ENCODE measurements at places on chromosomes 6 and 20. TPM values are rescaled to one million over a fixed set of nuclear protein-coding genes. Genes with fewer than 3 reads are reported as not detected.

DNA sequence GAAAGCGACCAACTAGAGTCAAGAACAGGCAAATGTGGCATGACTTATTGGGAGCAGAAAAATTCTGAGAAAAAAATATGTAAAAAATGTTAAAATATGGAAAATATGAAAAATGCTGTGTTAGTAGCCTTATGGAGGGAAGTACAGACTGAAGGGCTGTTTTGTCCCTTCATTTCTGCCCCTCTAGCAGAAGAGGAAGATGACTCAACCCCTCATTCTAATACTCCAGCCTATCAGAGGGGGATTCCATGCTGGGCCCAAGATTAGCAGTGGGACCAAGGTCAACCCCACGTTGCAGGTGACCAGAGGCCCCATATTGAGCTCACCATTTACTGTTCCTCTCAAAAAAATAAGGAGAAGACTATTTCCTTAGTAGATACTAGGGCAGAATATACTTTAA, 8.4 kb downstream of the MUC21 start:
- DNase-seq: no peak

DNA sequence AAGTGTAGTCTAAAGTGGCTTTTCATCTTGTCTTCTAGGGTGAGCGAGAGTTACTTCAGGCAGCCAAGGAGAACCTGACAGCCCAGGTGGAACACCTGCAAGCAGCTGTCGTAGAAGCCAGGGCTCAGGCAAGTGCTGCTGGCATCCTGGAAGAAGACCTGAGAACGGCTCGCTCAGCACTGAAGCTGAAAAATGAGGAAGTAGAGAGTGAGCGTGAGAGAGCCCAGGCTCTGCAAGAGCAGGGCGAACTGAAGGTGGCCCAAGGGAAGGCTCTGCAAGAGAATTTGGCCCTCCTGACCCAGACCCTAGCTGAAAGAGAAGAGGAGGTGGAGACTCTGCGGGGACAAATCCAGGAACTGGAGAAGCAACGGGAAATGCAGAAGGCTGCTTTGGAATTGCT, 27.1 kb downstream of the C20orf173 start:
- DNase-seq: no peak

DNA sequence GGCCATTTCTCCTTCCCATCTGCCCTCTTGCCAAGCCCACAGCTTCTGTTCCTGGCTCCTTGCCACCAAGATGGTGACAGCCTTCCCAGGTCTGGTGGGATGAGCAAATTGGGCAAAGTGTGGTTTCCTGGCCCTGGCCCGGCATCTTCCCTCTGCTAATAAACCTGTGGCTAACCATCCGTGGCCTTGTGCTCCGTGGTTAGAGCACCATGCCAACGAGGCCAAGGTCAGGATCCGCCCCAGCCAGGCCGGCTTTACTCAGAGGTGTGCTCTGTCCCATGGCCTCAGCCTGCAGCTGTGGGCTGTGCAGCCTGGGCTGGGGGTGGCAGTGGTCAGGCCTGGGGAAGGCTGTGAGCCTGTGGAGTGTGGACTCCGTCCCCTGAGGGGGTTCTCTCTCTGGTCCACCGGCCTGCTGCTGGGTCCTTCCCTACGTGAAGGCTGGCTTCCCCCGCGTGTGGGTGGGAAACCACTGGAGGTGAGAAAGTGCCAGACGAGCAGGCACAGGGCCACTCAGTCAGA, 117.4 kb downstream of the VEGFA start:
- DNase-seq: no peak

- no peak for DNase-seq
Observed at GRCh38 chr20:58665606-58666005, 14.5 kb downstream of the STX16 start.

RIPOR2 gene
- 5.0 TPM for total RNA-seq

DNA sequence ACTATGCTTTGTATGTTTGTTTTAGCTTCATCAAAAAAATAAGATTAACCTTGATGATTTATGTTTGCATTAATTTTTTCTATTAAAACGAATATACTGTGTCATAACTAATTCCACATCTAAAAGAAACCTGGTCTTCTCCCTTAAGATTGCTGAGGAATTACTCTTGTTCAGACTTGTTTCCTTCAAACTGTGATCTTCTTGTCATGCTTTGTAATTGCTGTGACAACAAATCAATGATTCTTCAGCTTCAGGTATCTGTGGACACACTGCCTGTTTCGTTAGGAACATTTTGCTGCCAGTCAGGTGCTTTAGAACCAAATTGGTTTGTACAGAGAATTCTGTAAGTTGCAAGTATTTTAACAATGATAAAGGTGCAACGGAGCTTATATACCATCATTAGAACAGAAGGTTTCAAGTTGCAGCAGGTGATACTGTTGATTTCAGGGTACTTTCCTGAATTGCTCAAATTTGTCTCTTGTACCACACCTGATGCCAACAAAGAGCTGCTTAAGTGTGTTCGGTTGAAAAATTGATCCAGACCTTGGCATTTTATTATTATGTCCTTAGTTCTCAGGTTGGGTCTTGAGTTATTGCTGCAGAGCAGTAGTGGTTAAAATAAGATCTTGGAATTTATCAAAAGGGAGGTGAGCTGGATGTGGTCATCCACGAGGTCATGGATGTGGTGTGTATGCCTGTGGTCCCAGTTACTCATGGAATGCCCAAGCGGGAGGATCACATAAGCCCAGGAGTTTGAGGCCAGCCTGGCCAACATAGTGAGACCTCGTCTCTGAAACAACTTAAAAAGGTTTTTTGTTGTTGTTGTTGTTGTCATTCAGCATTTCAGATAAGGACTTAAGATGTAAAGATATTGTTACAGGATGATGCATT, 19.5 kb downstream of the SYTL3 start:
- no peak for DNase-seq

GRCh38 chr6:82534876-82535275, 171.3 kb downstream of the TPBG start:
- DNase-seq: no peak

DNA sequence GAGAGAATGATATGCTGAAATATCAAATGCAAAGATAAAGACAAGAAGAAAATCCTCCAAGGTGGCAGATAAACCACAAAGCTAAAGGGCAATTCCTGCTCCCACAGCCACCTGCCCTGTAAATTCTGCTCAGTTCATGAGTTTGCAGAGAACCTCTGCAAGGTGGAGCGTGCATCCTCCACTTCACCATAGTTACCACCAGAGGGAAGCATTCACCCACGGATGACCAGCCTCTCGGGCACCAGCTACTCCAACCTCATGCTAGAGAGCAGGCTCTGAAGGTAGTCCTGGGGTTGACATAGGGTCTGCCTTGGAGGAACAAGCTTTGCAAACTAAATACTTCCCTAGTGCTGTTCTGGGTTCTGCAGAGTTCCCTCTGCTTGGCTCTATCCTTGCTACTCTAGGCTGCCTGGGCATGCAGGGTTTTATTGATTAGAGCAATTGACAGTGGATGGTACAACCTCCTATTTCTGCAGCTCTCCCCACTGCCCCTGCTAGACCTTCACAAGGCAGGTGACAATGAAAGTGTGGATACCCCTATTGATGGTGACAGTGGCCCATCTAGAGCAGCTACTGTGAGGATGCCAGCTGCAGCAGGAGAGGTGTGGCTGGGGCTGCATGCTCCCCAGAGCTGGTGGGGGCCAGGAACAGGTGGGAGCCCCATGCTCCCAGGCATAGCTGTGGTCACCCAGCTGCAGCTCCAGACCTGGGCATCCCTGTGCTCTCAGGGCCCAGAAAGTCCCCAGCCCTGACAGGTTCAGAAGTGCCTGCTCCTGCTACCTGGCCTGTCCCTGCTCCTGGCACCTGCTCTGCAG, 51.1 kb downstream of the GGTLC1 start:
- DNase-seq: peak; percentile 80

GRCh38 chr6:75431379-75431778, 62.2 kb downstream of the FILIP1 start:
- DNase-seq: no peak

GRCh38 chr6:108712946-108713345, 135.3 kb upstream of the ARMC2 start:
- DNase-seq: no peak

GRCh38 chr6:44918671-44919296, 409.3 kb upstream of the RUNX2 start:
- DNase-seq: no peak

DNA sequence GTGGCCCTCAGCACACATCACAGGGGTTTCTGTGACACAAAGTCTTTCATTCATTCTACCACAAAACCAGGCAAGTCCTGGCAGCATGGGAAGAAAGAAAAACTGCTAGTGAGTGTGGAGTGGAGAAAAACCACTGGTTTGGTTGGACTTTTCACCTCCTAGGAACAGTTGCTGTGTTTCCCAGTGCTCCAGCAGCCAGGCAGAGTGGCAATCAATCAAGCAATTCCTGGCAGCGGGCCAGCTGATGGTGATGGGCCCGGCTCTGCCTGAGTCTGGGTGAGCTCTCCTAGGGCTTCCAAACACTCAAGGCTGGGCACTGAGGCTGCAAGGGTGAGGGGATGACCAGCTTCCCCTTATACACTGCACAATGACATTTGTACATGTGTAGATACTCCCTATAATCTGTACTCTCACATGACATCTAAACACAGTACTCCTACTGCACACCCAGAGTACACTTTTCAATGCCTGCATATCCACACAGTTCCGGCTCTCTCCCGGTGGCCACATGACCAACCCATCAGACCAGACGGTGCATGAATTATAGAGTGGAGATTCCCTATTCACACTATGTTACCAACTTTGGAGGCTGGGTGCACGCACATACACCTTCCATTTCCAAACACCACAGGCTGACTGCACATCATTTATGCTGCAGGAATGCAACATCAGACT, 156.6 kb downstream of the UNC5CL start:
- DNase-seq: no peak

- DNase-seq: no peak
Observed at GRCh38 chr6:129050086-129050485, 167.1 kb downstream of the LAMA2 start.

RBM12 gene
- total RNA-seq: 260 TPM

DNA sequence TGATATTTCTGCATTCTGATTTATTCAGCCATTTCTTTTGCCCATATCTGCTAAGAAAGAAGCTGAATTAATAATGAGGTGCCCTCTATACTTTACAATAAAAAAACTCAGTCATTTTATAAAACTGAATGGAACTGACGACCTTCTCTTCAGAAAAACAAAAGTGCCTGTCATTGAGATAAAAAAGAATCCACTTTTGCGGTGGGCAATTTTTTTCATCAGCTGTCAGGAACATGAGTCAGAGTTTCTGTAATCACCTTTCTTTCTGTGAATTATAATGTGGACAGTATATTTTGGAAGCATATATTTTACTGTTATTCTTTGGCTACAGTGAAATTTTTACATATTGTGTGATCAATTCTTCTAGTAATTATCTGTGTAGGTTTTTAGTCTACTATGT, 33.4 kb downstream of the IL20RA start:
- DNase-seq: no peak

PLCB4 gene
- 10.1 TPM for total RNA-seq

DNA sequence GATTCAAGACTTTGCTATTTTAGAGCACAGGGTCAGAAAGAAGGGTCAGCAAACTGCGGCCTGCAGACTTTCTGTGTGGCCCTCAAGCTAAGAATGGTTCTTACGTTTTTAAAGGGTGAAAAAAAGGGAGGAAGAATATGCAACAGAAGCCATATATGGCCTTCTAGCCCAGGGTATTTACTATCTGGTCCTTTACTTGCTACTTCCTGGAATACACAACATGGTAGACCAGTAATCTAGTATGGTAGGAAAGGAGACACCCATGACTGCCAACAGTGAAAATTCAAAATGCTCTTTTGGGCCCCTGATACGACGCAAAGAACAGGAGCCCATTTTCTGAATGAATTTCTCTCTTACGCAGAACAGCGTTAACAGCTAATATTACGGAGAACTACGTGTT, 60.4 kb upstream of the EMILIN3 start:
- DNase-seq: no peak

LPIN3 gene
- total RNA-seq: 3.8 TPM

KCNQ2 gene
- total RNA-seq: 71.5 TPM

LHFPL5 gene
- not detected for total RNA-seq

SRSF12 gene
- 7.6 TPM for total RNA-seq

FOXA2 gene
- total RNA-seq: not detected

DNA sequence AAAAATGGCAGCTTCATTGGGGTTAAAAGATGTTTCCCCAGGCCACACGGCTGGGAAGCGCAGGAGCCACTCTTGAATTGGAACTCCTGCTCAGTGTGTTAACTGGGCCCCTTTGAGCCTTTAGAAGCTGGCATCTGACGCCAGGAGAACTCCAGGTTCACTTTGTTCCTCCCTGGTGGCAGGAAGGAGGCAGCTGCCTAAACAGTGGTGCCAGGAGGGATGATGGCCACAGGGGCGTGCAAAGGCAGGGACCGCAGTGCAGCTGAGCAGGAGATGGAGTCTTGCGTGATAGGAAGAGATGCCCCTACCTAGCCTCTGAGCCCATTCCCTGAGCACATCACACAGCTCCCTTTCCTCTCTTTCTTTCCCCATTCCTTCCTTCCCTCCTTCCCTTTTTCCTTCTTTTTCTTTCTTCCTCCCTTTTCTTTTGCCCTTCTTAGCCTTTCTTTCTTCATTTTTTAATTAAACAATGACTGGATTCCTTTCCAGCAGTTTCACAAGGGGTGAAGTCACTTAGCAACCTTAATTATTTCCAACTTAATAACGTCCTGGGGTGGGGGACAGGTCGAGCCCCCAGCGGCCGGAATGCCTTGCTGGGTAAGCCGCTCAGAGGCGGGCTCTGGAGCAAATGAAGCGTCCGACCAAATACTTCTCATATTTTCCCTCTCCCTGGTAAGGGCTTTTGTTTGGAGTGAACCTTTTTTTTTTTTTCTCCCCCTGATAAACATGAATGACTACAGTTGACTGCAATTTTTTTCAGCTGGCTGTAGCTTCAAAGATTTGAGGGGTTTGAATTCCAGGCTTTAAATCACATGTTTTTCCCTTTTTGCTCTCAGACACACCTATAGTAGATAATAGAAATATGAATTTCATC, 20.8 kb upstream of the BMP7 start:
- no peak for DNase-seq

DNA sequence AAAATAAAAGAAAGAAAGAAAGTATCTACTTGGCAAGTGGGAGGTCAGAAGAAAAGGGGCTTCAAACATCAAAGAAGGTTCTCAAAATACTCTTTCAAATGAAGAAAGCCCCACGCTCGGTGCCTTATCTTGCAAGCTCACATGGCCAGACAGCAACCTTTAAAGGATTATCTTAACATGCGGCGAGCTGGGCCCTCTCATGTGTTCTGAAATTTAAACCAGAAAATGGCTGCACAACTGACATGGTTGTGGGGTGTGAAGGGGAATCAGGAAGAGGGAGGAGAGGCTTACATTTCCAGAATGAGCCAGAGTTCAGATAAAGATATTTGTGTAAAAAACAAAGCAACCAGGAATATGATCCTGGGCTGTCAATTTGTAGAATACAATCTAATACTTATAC, 363.1 kb downstream of the PRKN start:
- DNase-seq: no peak

DNA sequence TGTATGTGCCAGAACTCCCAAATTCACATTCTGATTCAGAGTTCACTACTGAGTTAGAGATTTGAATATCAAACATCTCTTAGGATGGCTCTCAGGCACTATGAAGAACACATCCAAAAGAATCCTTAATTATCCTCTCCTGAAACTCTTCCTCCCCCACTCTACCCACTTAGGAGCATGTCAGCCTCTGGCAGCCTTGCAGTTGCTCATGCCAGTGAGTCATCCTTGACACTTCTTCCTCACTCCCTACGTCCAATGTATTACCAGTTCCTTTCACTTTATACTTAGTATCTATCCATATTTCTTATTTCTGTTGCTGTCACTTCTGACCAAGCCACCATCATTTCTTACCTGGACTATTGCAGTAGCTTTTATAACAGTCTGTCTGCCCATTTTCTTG, 192.0 kb upstream of the IMPG1 start:
- DNase-seq: no peak

RBBP8NL gene
- 0.28 TPM for total RNA-seq

PDE7B gene
- not detected for total RNA-seq

XKR7 gene
- 1.5 TPM for total RNA-seq

FAM217A gene
- total RNA-seq: not detected

All from H9 (cell line).